ENCODE measurements at places on chromosomes 16 and 17.
A peak's percentile ranks its signal among the peaks of the same experiment; 100 is the strongest.

GRCh38 chr17:13584701-13585080 is 17.0 kb downstream of the HS3ST3A1 start:
- no peak for DNase-seq

GRCh38 chr16:874366-875181 is 74.0 kb upstream of the GNG13 start:
- DNase-seq, result no peak

DNA sequence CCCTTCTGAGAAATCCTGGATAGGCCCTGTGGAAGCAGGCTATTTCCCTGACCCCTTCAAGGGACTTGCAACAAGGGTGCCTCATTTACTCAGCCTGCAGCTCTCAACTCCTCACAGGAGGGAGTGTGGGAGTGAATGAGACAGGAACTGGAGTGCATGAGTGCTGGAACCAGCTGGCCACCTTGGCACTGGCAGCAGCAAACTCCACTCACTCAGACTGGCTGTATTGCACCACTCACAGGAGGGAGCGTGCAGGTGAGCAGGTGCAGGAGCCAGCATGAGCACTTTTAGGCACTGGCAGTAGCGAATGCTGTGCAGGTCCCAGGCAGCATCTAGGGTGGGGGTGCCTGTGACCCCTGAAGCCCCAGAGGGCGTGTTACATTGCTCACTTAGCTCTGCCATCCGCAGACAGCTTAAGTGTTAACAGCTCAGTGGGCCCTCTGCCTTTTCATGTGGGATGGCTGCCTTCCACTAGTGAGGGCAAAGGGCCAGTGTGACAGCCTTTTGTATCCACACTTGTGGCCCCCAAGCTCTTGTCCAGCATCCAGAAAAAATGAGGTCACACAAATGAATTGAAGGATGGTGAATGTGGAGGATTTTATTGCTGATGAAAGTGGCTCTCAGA is 11.0 kb upstream of the ZNHIT3 start:
- DNase-seq, result peak; percentile 26

DNA sequence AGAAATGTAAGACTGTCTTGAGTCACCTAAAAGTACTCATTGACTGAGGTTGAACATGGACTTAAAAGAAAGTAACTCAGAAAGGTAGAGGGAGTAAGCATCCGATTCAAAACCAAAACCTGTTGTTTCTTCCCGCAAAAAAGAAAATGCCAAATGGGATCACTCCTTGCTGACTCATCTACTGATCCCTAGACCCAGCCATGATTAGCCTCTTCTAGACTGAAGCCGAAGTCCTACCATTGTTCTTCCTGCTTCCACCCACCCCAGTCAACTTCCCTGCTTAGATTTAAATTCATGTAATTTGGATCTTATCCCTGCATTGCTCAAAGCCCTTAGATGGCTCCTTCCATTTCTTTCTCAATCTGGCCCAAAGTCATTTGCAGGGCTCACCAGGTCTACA is 760.5 kb upstream of the SOX9 start:
- DNase-seq, result no peak

GRCh38 chr17:31392856-31393748 is 1.6 kb downstream of the RAB11FIP4 start:
- no peak for DNase-seq

Measured in pons (tissue), 1 donor.